ENCODE measurements at places on chromosomes 3 and 15. TPM values are rescaled to one million over a fixed set of nuclear protein-coding genes. Genes with fewer than 3 reads are reported as not detected.

The CDHR4 gene
- total RNA-seq: 0.21 TPM

The GOLGA6L4 gene
- 1.7 TPM for total RNA-seq

The LRTM1 gene
- total RNA-seq: not detected

The TFDP2 gene
- total RNA-seq: 19.9 TPM

The ALDH1L1 gene
- total RNA-seq: 0.08 TPM
